GM23338 (cell line): ENCODE measurements at places on chromosomes 12 and 14.
A peak's percentile ranks its signal among the peaks of the same experiment; 100 is the strongest.

DNA sequence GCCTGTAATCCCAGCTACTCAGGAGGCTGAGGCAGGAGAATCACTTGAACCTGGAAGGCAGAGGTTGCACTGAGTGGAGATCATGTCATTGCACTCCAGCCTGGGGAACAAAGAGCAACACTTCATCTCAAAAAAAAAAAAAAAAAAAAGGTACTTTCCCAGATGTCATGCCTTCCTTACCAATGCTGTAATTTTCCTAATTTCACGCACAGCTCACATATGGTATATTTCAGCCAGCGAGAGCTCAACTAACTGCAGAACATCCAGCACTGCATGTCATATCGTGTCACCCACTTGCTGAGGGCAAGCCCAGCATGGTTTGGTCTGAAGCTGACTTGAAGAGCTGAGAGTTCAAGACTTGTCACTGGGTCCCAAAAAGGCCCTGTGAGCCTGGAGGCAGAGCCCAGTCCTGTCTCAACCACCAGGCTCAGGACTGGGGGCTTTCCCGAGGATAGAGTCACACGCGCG, 29.0 kb downstream of the NFKBIA start:
- no peak overlapping the region for H3K4me3 ChIP-seq
- no peaks in the 10 kb centered on the region for H3K27me3 ChIP-seq

DNA sequence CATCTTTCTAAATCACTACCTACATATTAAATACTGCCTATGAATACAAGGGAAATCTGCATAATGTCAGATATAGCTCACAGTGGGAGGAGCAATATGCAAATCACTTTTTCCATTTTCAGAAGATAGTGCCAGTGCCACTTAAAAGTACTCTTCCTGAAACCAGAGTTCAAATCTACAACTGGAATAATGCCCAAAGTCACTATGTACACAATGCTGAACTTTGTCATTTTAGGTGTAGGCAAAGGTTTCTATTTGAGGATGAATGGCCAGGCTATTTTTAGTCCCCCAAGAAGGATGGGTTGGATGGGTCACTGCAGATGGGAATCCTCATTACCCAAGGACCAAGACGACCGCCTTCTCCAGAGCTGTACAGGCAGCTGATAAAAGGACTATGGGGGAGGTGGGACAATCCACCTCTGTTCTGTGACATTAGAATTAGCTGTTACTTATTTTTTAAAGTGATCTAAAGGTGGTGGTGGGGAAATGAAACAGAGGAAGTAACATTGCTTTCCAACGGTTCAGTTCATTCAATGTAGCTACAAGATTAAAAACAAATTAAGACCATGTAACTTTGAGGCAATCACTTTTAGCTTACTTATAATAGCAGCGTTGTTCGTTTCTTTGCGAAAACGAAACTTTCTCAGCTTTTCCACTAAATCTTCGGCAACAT, 5.6 kb downstream of the GMFB start:
- H3K36me3 ChIP-seq = peaks cover 7% of the 10 kb centered on the region
- H3K4me1 ChIP-seq = peaks cover 8% of the 10 kb centered on the region; the same call in 1 of the 2 replicates
- no peak overlapping the region for H3K27ac ChIP-seq

DNA sequence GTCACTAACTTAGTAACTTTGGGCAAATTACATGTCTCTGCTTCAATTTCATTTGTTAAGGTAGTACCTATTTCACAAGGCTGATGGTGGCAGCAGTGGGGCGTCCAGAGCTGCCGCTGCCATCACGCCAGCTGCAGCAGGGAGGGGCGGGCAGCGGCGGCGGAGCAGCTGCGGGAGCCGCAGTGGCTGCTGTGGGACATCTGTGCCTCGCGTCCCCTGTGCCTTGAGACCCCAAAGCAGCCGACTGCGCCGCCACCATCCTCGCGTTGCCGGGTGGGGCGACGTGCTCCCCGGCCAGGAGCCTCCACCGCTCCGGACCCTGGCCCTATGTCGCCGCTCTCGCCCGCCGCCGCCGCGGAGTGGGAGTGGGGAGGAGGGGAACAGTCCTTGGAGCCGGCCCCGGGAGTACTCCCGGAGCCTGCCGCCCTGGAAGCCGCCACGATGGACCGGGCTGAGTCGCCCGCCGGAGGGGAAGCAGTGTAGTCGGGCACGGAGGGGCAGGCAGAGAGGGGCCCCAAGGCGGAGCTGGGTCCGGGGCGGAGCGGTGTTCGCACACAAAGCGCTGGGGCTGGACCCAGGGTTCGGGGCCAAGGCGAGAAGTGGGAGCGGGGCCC, 51.4 kb downstream of the A2M start:
- DNase-seq = peak; percentile 78
- peak overlapping the region; percentile 92 for H3K4me3 ChIP-seq
- peak overlapping the region; percentile 35 for H3K27ac ChIP-seq

GRCh38 chr14:104723651-104724406, at the start of gene ADSS1:
ADSS1 (plus strand) TSS chr14:104724229; CDS start chr14:104724271, 42 bp downstream.
- peak within 1 kb of the TSS; percentile 62 for H3K4me3 ChIP-seq
- H3K27me3 ChIP-seq = no peaks in the 10 kb centered on the region
- peak; percentile 78 for DNase-seq
- no peaks in the 10 kb centered on the region for H3K36me3 ChIP-seq

DNA sequence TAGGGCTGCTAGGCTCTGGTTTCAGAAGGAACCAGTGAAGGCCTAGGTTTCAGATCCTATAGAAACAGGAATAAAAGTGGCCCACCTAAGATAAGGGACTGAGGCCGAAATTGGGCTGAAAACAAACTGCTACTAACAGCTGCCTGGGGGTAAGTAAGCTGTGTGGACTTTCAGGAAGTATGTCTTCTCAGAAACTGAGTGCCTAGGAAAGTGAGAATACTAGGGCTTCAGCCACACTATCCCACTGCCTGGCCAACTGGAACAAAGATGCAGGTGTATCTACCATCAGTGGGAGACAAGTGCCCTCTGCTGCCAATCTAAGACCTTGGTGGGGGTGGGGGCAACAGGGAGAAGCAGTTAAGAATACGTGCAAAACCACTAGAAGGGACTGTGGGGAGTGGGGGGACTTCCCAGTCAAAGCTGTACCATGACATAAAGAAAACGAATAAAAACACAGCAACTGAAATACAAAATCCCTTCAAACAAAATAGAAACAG, 82.5 kb downstream of the MED13L start:
- H3K27ac ChIP-seq = no peak overlapping the region
- H3K4me1 ChIP-seq = peaks cover 9% of the 10 kb centered on the region; the same call in 1 of the 2 replicates
- no peak for DNase-seq
- no peaks in the 10 kb centered on the region for H3K27me3 ChIP-seq

DNA sequence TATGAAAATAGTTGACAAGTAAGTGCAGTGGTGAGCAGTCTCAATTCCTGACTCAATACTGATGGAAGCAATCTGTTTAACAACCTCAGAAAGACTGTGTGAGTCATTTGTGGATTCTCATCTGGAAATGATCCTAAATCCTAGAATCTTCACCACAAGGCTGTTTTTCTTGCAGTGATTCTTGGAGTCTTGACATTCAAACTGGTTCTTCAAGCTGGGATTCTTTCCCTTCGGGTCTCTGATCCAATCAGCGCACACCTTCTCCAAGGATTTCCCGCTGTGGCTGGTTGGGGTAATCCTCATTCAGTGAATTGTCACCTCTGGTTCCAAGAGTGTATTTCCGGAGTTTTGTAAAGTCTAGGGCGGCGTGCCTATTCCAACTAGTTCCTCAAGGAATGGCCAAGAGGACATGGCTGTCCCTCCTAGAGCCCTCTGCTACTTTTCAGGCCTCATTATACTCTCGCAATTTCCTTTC, 37.7 kb upstream of the FOXJ2 start:
- H3K4me1 ChIP-seq = peaks cover 21% of the 10 kb centered on the region; the same call in 1 of the 2 replicates
- peak; percentile 43 for DNase-seq
- no peak overlapping the region for H3K4me3 ChIP-seq
- no peaks in the 10 kb centered on the region for H3K27me3 ChIP-seq
- no peak overlapping the region for H3K27ac ChIP-seq
- H3K36me3 ChIP-seq = no peaks in the 10 kb centered on the region
